HTR-8/SVneo (cell line): ENCODE measurements at places on chromosomes 5 and 9.
A peak's percentile ranks its signal among the peaks of the same experiment; 100 is the strongest.

DNA sequence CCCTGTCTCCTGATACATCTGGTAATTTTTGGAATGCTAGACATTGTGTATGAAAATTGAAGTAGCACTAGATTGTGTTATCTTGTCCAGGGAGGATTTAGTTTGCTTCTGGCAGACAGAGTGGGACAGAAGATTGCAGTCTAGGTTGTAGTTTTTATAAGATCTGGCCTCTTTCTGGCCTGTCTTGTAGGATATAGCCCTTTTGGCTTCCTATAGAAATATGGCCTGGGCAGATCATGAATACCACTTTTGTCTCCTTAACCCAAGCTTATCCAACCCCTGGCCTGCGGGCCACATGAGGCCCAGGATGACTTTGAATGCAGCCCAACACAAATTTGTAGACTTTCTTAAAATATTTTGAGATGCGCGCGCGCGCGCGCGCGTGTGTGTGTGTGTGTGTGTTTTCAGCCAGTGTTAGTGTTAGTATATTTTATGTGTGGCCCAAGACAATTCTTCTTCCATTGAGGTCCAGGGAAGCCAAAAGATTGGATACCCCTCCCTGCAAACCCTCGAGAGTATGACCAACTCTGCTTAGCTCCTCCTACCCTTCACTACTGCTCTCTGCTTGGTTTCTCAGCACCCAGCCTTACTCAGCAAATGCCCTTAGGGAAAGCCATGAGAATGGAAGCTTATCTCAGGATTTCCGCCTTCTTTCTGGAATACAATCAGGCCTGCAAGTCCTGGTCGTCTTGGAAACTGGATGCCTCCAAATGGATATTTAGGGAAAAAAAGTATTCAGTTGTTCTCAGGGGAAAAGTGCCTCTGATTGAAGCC lies 26.5 kb downstream of the ANKRD33B start:
- DNase-seq = peak; percentile 85

DNA sequence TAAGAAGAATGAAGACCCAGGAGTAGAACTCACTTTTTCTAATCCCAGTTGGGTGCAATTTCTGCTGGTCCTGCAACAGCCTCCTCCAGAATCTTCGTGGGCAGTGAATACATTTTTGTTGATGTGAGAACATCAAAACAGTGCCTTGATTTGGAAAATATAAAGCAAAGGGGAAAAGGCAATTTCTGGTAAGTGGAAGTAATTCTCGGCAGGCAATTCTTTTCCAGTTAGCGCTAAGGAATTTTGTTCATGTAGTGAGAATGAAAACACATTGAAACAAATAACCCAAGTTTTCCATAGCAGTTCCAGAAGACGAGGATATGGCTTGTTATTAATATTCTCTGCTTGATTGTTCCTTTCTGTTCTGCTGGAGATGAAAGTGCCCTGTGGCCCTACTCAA lies 178.7 kb downstream of the SPATA31D1 start:
- no peak for DNase-seq

DNA sequence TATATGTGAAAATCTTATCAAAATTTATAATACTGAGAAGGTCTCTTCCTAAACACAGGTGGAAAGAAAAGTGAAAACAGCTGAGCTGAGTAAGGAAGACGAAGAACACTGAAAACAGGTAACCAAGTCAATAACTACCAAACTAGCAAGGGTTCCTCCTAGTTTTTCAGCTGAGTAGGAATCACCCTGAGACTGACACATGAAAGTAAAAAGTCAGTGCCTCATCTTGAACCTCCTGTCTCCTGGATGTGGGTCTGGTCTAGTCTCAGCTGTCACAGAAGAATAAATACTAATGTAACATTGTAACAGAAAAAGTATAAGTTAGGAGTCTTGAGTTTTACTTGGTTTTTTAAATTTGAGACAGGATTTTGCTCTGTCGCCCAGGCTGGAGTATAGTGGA lies 121.0 kb downstream of the MEF2C start:
- no peak for DNase-seq

GRCh38 chr9:115200711-115201505 lies 83.0 kb upstream of the TNC start:
- no peak for DNase-seq

GRCh38 chr5:150611026-150611425 lies 29.4 kb upstream of the SYNPO start:
- DNase-seq = no peak
